SK-N-SH treated with all-trans-retinoic acid at 6 μM for 48 hours (cell line): ENCODE measurements at places on chromosomes 5 and 9.

DNA sequence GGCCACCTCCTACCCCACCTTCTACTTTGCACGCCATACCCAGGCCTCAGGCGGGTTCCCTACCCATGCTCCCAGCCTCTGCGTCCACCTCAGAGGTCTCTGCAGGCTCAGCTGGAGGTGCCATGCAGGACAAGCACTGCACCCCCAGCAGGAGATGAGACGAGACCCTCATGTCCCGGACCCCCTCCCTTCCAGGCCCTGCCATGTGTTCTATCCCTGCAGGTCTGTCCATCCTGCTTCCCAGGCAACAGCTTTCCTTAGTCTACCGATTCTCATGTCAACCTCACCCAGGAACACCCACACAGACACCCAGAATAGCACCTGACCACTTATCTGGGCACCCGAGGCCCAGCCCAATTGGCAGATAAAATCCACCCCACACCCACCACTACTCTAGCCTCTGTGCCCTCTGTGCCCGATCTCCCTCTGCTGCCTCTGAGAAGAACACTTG is 52.1 kb downstream of the SEMA4D start:
- ATAC-seq: no peak

- peak; percentile 97 for ATAC-seq
These were observed at the start of gene PRUNE2 for GRCh38 chr9:76905791-76906646. Gene PRUNE2 (minus strand): TSS chr9:76906114. CDS start chr9:76905963, 151 bp downstream.

- no peak for ATAC-seq
These were observed 251.1 kb upstream of the CD180 start for GRCh38 chr5:67447732-67448131.

DNA sequence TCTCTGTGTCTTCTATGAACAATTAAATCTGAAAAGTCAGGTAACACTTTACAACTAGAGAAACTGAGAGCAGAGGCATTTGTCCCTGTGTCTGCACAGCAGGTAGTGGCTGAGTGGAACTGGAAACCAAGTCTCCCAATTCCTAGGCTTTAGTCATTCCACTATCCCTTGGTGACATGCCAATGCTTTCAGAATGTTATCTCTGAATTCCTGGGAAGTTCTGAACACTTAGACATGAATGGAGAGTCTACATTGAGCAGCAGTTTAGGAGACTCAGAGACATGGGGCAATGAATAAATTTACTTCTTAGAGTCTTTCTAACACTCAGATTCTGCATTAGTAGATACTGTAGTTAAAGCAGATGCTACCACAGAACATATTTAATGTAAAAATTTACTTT is 94.8 kb upstream of the APC start:
- ATAC-seq: no peak

GRCh38 chr5:8376478-8376877 is 507.5 kb downstream of the MTRR start:
- ATAC-seq: no peak

DNA sequence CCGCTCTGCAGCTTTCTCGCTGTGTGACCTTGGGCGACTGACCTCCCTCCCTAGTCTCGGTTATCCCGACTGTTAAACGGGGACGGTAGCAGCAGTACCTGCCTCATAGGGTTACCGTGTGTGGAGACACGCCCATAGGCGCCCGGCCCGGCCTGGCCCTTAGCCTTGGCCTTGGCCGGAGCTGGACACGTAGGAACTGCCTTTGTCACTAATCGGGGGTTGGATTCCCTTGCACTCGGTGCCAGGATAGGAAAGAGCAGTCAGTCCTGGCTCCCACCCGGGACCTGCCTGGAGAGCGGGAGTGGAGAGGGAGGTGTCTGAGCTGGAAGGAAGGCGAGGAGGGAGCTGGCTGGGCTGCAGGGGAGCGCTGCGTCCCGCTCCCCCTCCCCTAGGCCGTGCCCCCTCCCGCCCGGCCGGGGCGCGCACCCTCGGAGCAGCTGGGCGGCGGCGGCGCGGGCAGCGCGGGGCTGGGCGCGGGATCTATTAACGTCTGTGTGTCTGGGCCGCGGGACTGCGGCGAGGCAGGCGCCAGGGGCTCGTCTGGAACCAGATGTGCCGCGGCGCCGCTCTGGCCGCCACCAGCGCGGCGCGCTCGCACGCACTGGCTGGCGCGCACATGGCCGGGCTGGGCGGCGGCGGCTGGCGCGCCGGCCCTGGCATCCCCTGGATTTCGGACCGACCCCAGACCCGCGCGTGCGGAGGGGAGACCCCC is 31.7 kb downstream of the PRRX2 start:
- peak; percentile 87 for ATAC-seq

DNA sequence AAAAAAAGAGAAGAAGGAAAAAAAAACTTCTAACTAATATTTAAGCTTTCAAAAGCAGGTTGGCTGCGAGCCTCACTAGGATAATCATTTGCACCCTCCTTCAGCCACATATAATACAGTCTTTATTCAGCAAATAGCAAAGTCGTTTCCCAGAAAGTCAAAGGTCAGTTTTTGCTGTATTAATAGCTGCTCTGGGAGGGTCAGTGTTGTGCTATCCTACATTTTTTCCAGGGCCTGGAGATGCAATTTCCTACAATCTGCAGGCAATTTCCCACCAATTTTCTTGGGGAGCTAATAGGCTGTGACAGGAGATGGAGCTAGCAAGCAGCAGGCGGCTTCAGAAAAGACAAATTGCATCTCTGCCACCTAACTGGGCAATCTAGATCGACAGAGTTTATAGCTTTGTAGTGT is 136.8 kb downstream of the TLE1 start:
- ATAC-seq: no peak

- ATAC-seq: no peak
These were observed 29.1 kb downstream of the TRIP13 start for GRCh38 chr5:921456-922435.
